Pulmonary artery endothelial cell (primary cell): ENCODE measurements at places on chromosomes 12 and 14. TPM values are rescaled to one million over a fixed set of nuclear protein-coding genes. Genes with fewer than 3 reads are reported as not detected.

Gene NCKAP5L
- 11.8 and 11.9 TPM in 2 replicates for total RNA-seq

Gene MFAP5
- 0.20 and 0.25 TPM in 2 replicates for total RNA-seq

Gene KLRC2
- total RNA-seq: not detected in 2 replicates

Gene ENO2
- total RNA-seq: 8.8 and 12.6 TPM in 2 replicates

Gene KIAA0586
- 19.3 and 27.8 TPM in 2 replicates for total RNA-seq

Gene KIF5A
- under 0.01 and 0.14 TPM in 2 replicates for total RNA-seq

Gene SDSL
- total RNA-seq: 6.8 and 10.3 TPM in 2 replicates

Gene ALDH1L2
- total RNA-seq: 2.5 and 2.9 TPM in 2 replicates

Gene CELA1
- total RNA-seq: not detected in 2 replicates

Gene C14orf132
- 1.3 and 2.6 TPM in 2 replicates for total RNA-seq

Gene BATF
- 1.1 and 1.4 TPM in 2 replicates for total RNA-seq

Gene TMEM253
- not detected in 2 replicates for total RNA-seq

Gene SLC16A7
- total RNA-seq: 10.7 and 12.4 TPM in 2 replicates

Gene RAPGEF3
- total RNA-seq: 17.0 and 35.8 TPM in 2 replicates

Gene RNU7-1
- total RNA-seq: not detected in 2 replicates

Gene HVCN1
- total RNA-seq: 2.2 and 4.6 TPM in 2 replicates

Gene SMIM41
- total RNA-seq: 0.07 and 0.21 TPM in 2 replicates
